ENCODE measurements at places on chromosomes 12 and 14.

DNA sequence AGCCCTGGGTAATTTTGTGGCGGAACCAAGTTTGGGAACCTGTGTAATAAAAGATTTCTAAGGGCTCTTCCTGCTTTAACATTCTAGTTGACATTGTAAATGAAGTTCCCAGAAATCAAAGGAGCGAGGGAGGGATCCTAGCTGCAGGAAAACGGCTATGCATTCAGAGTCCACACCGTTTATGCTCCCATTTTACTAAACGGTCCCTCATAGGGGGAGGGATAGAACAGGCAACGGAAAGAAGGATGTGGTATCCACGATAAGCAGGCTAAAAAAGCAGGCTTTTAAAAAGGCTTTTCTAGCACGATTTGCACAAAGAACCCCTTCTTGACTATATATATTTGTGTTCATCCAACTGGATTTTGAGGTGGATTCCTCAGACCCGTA, 559 bp downstream of the SYNJ2BP start:
- peak; percentile 10 for DNase-seq

DNA sequence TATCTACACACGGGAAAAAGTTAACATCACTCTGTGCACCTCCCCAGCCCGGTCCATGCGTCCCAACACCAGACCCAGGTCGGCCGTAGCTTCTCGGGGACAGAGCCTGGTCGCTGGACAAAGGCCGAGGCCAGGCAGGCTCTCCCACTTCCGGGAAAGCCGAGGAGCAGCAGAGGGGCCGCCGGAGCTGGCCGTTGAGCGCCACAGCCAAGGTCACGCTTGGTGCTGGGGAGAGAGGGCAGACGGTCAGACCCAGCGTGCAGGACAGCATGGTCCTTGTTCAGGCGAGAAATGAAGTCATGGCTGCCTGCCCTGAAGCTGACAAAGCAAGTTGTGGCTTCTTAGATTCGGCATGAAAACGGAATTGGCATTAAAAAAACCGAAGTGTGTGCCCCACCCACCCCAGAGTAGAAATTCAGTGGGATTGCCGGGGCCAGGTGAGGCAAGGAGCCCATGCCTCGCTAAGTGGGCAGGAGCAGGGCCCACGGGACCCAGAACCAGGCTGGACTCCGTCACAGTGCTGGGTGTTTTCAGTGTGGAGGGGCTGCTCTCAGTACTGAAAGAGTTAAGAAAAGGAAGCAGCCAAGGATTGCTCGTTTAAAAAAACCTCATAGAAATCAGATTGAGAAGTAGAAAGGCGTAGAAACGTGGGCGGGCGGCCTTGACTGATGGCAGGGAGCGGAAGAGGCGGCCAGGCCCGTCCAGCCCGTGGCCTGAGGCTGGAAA, 4.3 kb downstream of the ARL6IP4 start:
- DNase-seq, result no peak

DNA sequence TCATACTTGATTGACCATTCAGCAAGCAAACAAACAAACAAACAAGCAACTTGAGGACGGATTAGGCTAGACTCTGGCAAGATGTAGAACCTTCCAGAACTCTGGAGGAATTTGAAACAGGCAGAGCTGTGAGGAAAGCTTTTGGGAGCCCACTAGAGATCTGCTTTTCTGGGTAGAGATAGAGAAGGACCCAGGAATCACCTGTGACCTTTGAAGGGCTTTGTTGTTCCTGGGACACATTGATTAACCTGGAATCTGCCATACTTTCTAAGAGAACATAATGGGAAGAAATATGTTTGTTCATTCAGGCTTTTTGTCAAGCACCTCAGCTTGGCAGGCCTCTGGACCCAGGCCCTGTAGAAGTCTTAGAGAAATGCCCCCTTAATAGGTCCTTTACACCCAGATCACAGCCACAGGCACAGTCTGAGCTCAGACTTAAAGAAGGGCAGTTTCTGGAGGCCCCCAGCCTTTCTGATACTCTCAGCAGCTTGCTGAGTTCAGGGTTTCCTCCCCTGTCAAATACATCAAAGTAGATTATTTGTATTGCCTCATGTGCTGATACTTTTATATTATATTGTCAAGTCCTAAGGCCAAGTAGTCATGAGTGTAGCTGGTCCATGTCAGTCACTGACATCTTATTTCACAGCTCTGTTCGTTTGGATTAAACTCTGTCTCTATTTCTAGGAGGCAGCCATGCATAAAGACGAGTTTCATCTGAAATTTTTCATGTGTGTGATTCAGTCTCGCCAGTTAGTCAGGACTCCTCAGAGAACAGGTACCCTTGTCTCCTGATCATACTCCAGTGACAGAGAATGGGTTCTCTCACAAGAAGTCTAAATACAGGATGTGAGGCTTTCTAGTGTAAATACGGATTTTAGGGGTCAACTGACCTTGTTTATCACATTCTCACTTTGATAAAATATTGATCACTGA, 1.1 kb upstream of the SENP1 start:
- no peak for DNase-seq

GRCh38 chr12:44477331-44477980, 398.7 kb downstream of the NELL2 start:
- no peak for DNase-seq

DNA sequence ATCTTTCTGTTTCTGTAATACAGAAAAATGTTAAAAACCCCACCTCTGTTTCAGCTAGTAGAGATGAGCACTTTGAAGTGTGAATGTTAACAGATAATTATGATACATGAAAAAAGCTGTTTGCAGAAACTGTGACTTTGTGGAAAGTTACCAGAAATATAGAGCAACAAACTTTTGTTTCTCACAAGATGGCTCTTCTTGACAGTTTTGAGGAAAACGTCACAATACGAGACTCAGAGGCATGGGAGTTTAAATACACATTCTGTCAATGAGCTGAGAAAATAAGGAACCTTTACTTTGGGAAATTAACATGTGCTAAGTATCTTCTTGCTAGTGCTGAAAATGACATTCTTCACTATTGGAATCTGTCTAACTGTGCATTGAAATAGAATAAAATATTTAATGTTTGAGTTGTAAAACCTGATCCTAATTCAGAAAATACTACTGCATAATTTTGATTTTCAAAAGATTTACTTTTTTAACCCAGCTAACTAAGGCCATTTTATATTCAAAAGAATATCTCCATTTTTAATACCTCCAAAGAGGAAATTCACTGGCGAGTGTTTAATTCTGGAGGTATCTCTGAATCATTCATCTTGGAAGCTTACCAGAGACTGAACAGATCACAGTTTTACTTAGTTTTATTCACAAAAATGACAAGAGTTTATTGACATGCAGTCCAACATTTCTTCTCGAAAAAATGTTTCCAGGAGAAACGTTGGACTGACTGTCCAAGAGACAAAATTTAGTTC, 308.9 kb upstream of the LRFN5 start:
- DNase-seq, result no peak

DNA sequence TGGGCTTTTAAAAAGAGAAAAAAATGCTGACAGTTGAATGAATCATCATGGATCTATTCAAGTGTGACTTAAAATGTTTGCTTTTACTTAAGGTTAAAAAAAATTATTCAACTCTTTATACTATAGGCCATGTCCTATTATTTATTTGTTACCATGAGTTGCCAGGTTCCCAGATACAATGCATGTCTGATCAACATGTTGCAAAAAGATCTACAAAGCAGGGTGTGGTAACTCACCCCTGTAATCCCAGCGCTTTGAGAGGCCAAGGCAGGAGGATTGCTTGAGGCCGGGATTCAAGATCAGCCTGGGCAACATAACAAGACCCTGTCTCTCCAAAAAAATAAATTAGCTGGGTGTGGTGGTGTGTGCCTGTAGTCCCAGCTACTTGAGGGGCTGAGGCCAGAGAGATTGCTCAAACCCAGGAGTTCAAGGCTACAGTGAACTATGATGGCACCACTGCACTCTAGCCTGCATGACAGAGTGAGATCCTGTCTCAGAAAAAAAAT, 460.8 kb downstream of the BCAT1 start:
- DNase-seq, result peak; percentile 60

GRCh38 chr12:66417217-66417616, 114.9 kb downstream of the HELB start:
- DNase-seq, result no peak

DNA sequence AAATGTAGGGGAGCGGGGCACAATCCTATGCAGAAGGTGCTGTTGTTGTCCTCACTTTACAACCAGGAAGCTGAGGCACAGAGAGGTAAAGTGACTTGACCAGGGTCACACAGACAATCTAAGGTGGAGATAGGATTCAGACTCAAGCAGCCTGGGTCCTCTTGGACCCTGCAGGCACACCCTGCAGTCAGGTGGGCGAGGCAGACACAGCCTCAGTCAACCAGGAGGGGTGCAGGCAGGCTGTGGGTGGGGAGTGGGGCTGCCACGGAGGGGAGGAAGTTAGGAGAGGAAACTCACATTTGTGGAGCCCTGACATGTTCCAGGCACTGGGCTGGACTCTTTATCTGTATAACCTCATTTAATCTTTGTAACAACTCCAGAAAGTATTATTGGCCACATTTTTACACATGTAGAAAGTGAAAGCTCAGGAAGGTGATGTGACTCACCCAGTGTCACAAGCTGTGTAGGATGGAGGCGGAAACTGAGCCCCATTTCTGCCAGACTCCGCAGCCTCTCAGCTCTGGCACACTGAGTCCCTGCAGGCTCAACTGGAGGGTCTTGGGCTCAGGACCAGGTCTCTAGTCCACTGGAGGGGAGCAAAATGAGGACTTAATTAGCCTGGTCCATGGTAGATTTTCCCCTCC, 24.9 kb upstream of the CHGA start:
- DNase-seq, result peak; percentile 18

GRCh38 chr12:48034835-48035805, 30.8 kb upstream of the COL2A1 start:
- peak; percentile 54 for DNase-seq

DNA sequence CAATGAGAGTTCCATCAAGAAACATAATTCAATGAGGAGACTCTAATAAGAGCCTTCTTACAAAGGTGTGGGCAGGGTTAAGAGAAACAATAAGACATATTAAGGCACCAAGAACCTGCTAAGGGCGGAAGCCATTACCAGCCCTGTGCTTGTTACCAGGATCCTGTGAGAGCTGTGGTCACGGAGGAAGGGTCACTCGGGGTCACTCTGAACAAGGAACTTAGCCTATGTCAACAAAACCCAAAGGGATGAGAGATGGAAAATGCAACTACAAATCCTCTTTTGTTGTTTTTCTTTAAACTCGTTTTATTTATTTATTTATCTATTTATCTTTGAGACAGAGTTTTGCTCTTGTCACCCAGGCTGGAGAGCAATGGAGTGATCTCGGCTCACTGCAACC, 460.4 kb upstream of the CCDC196 start:
- no peak for DNase-seq

DNA sequence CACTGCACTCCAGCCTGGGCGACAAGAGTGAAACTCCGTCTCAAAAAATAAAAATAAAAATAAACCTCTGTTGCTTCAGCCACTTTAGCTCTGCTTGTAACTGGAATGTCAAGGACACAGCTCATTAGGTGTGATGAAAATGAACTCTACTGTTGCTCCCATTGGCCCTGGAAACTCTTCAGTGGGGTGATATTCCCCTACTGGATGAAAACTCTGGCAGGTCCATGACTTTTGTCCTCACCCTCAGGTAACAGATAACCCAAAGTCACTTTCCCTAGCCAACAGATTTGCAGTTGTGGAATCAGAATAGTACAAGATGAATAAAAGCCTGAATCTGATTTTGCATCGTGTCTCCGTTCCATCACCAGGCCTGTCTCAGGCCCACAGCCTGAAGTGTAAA, 92.1 kb upstream of the CEP83 start:
- DNase-seq, result no peak

DNA sequence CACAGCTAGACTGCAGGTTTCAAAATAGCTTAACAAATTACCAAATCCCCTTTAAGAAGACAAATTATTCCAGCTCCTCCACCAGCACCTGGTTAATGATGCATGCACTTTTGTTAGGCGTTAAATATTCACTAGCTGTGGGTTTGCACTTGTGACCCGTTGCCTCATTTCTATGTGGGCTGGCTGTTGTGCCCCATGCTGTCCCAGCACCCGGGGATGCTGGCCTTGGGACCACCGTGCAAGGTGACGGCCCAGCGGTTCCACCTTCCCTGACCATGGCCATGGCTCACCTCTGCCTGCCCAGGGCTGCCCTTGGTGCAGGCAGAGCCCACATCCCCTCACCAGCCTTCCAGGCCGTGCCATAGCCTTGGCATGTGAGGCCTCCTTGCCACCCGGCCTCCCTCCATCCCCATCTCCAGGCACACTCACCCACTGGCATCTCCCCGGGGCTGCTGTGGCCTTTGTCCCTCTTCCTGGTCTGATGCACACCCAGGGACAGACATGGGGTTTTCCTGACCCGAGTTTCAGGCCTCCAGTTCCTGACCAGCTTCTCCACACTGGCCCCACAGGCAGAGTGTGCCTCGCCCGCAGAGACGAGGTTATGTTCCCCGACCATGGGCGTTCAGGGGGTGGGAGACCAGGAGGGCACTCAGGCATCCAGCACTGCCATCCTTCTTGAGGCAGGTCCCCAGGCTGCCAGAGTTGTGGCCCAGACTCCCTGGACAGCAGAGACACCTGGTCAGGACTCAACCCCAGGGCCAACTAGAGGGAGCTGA, 20.3 kb upstream of the C14orf180 start:
- no peak for DNase-seq

DNA sequence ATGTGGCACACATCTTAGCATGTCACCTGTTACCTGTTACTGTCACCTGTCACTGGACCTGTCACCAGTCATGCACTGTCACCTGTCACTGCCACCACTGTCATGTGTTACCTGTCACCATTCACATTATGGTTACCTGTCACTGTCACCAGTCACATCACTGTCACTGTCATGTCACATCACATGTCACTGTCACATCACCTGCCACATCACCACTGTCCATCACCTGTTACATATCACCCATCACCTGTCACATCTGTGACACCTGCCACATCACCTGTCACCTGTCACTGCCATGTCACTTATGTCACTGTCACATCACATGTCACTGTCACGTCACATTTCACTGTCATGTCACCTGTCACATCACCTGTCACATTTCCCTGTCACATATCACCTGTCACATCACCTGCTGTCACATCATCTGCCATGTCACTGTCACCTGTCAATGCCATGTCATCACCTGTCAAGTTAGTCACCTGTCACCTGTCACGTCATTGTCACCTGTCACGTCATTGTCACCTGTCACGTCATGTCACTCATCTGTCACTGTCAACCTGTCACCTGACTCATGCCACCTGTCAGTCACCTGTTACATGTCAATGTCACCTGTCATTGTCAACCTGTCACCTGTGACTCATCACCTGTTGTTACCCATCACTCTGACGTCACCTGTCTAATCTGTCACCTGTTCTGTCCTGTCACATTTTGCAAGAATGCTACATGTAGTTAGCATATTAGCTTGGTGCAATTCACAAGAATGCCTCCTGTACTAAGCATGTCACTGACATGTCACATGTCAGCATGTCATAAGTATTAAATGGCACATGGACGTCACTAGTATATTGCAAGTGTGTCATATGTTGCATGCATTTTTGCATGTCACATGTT, 29.0 kb upstream of the TESC start:
- DNase-seq, result peak; percentile 24

GRCh38 chr12:11652351-11653040, 3.0 kb downstream of the ETV6 start:
- DNase-seq, result no peak

GRCh38 chr12:76259106-76259505, 89.1 kb downstream of the BBS10 start:
- DNase-seq, result no peak

Data from epithelial cell of esophagus (primary cell).